ENCODE measurements at places on chromosomes 3 and 15. TPM values are rescaled to one million over a fixed set of nuclear protein-coding genes. Genes with fewer than 3 reads are reported as not detected.

DNA sequence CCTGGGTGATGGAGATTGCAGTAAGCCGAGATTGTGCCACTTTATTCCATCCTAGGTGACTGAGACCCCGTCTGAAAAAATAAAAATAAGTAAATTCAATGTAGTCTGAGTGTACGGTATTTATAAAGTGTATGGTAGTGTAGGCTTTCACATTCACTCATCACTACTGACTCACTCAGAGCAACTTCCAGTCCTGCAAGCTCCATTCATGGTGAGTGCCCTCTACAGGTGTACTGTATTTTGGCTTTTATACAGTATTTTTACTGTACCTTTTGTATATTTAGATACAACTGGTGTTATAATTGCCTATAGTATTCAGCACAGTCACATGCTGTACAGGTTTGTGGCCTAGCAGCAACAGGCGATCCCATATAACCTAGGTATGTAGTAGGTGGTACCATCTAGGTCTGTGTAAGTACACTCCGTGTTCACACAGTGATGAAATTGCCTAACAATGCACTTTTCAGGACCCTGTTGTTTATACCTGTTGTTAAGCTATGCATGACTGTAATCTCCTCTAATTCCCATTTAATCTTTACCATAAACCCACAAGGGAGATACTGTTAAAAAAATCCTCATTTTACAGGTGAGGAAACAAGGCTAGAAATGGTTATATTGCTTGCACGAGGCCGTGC, 19.3 kb downstream of the CACNA1D start:
- no peaks in the 10 kb centered on the region for H3K4me1 ChIP-seq
- H3K27ac ChIP-seq = no peak overlapping the region
- H3K27me3 ChIP-seq = peaks cover 20% of the 10 kb centered on the region
- no peaks in the 10 kb centered on the region for H3K36me3 ChIP-seq
- DNase-seq = no peak
- no peak overlapping the region for H3K4me3 ChIP-seq

DNA sequence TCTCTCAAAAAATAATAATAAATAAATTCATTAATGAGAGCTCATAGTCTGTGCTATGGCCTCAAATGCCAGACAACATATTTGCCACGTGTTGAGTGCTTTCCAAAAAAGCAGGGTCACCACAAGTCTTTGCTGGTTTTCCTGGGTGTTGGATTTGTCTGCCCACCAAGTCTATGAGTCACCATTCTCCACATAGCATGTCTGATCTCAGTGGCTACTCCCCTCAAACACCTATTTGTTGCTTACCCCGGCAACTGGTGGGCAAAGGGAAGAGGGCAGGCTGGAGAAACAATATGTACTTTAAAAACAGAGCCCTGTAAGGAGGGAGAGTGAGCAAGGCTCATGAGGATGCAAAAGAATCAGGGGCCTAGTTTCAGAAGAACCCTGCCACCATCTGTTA, 120.0 kb upstream of the ARRDC4 start:
- H3K4me1 ChIP-seq = no peaks in the 10 kb centered on the region
- no peak for DNase-seq
- no peaks in the 10 kb centered on the region for H3K27me3 ChIP-seq
- no peaks in the 10 kb centered on the region for H3K36me3 ChIP-seq
- H3K27ac ChIP-seq = no peak overlapping the region
- no peak overlapping the region for H3K4me3 ChIP-seq

DNA sequence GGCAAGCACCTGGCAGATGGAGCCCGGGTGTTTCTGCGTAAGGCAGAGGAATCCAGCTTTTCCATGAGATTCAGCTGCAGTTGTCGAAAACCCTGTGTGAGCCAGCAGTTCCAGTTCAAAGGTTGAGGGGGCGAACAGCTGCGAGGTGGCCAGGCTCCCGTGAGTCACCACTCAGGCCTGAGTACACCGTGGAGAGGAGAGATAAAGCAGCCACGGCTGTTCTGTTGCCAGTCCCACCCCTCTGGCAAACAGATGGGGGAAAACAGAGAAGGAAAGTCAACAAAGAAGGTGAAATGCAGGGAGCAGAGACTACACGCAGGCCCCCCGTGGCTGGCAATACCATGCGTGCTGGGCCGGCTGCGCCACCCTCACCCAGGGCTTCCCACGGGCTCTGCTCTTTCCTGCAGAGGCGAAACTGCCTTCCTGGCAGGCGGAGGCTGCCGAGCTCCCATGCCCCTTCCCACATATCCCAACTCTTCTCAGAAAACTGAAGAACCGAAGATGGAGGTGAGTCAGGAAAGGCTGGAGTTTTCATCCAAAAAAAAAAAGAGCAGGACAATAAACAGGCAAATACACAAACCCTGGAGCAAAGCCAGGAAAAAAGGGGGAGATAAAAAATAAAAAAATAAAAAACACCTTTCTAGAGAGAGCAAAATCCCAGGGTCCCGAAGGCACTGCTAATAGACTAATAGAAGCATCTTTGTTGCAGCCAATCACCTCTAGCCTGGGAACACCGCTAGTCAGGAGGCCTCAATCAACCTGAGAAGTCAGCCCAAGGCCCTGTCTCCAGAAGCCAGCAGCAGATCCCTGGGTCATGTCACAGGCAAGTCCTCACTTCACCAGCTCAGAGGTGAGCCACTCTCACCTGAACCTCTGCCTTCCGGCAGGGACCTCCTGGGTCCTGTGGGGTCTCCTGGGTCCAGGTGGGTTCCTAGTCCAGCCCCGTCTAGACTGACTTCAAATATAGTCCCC, 37.7 kb downstream of the FAM174B start:
- H3K36me3 ChIP-seq = peaks cover 5% of the 10 kb centered on the region
- DNase-seq = no peak
- H3K27me3 ChIP-seq = no peaks in the 10 kb centered on the region
- H3K4me1 ChIP-seq = no peaks in the 10 kb centered on the region
- H3K27ac ChIP-seq = no peak overlapping the region

- no peak for DNase-seq
- peaks cover 4% of the 10 kb centered on the region for H3K27me3 ChIP-seq
- H3K4me1 ChIP-seq = peaks cover 3% of the 10 kb centered on the region
- no peaks in the 10 kb centered on the region for H3K36me3 ChIP-seq
Measured at GRCh38 chr3:135147657-135148056, 352.6 kb downstream of the EPHB1 start.

DNA sequence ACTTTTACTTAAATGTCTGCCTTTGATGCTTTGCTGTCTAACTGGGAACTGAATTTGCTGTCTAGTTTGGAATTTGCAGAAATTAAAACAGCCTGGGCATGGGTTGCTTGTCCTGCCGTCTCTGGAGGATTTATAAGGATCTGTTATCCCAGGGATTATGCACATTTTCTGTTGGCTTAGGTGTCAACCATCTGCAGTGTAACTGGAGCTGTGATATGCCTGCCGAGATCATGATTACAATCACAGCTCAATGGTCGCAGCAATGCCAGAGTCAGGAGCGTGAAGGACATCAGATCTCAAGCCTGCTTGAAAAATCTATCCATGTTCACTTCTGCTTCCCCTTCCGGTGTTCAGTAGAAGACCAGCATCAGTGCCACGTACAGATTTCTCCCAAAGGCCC, 41.8 kb upstream of the SETMAR start:
- no peak for DNase-seq
- no peaks in the 10 kb centered on the region for H3K4me1 ChIP-seq
- H3K27ac ChIP-seq = no peak overlapping the region

- peak overlapping the region; percentile 79 for H3K27ac ChIP-seq
- H3K36me3 ChIP-seq = no peaks in the 10 kb centered on the region
- DNase-seq = no peak
- no peaks in the 10 kb centered on the region for H3K27me3 ChIP-seq
Measured at GRCh38 chr3:47414666-47415587, 34.1 kb downstream of the PTPN23 start.

DNA sequence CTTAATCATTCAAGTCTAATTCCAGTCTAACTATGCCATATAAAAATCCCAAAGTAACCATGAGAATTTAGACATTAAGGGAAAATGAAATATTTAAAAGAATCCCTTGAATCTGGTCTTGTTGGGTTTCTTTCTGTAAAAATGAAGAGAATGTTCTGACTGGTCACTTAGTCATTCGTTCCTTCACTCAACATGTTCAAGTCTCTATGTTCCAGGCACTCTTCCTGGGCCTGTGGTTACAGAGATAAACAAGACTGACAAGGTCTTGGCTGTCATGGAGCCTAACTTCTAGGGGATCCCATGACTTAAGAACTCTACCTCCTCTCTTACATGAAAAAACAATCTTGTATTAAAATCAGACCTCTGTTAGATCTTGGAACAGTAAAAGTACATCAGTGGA, 638.6 kb upstream of the TBL1XR1 start:
- H3K4me1 ChIP-seq = peaks cover 3% of the 10 kb centered on the region
- H3K4me3 ChIP-seq = no peak overlapping the region
- no peaks in the 10 kb centered on the region for H3K36me3 ChIP-seq
- no peaks in the 10 kb centered on the region for H3K27me3 ChIP-seq

The GCNT3 gene
- total RNA-seq = not detected

The EFHB gene
- total RNA-seq = 0.78 TPM

- no peak overlapping the region for H3K27ac ChIP-seq
- H3K4me1 ChIP-seq = no peaks in the 10 kb centered on the region
- DNase-seq = no peak
Measured at GRCh38 chr3:99648101-99648500, 9.7 kb downstream of the COL8A1 start.

DNA sequence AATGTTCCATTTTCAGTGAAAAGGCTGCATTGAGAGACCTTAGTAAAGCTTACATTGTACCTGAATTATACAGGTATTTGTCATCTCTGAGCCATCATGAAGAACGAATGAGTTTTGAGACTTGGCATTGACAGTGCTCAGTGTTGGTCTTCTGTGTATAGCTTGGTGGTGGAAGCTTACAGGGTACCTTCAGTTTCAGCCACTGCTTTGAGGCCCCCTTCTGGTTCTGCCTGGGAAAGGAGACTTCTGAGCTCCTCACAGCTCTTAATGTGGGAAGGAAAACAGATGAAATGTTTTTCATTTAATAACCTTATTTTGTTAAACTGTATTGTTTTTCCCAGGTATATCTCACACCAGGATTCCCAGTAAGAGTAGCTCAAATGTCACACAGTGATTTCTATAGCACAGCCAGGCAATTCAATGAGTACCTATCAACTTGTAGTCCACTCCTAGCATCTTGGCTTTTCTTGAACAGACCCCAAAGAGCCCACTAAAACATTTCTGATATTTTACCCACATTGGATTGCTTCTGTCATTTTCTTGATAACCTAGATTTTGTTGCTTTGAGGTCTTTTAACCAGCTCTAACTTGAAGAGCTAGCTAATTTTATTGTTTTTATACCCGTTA, 5.6 kb downstream of the SERPINI1 start:
- peaks cover 6% of the 10 kb centered on the region for H3K4me1 ChIP-seq
- peak; percentile 26 for DNase-seq
- H3K27me3 ChIP-seq = no peaks in the 10 kb centered on the region
- H3K36me3 ChIP-seq = no peaks in the 10 kb centered on the region

GRCh38 chr3:72338942-72339669, 509.1 kb downstream of the SHQ1 start:
- H3K36me3 ChIP-seq = no peaks in the 10 kb centered on the region

The EPHB1 gene
- not detected for total RNA-seq

- no peak overlapping the region for H3K4me3 ChIP-seq
- H3K36me3 ChIP-seq = peaks cover 12% of the 10 kb centered on the region
- H3K27ac ChIP-seq = no peak overlapping the region
- no peaks in the 10 kb centered on the region for H3K27me3 ChIP-seq
- DNase-seq = no peak
Measured at GRCh38 chr3:185896636-185897035, 41.2 kb downstream of the TRA2B start.

DNA sequence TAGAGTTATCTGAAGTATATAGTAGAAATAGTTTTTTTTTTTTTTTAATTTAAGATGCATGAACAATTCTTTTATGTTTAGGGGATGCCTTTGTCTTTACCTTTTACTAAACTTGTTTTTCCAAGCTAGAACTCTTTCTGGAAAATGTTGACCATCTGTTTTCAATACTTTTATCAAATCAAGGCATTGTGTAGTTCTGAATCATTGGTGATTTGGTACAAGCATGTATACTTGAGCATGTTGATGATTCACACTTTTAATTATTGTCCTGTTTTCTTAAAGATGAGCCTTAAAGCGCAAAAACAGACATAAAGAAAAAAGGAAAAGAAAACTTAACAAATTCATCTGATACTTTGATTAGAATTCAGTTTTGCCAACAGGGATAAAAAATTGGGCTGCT, 28.3 kb downstream of the PDCD6IP start:
- no peak overlapping the region for H3K27ac ChIP-seq
- H3K36me3 ChIP-seq = peaks cover 86% of the 10 kb centered on the region
- no peak for DNase-seq

All from naive thymus-derived CD8-positive, alpha-beta T cell (primary cell).